CD4-positive, alpha-beta T cell (primary cell): ENCODE measurements at places on chromosomes 2 and 18.

GRCh38 chr2:27507293-27507692, 10.7 kb downstream of the GCKR start:
- DNase-seq = no peak

DNA sequence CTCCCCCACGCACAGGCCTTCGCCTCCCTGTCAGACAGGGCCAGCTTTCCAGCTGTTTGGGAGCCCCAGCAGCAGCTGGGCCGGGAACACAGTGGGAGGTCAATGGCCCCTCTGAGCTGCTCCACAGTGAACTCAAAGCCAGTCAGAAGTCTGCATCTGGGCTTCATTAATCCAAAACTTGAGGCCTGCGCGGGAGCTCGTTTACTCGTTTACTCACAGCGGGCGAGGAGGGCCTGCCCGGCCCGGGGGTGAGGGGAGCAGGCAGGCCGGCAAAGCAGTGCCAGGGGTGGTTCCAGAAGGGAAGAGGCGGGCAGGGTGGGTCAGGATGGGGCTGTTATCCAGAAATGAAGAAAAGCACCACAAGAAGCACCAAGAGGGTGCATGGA, 36.8 kb upstream of the SEMA4C start:
- no peak for DNase-seq

- no peak for DNase-seq
Measured at GRCh38 chr2:31003749-31004148, 134.5 kb downstream of the GALNT14 start.

GRCh38 chr2:241064008-241064801, 37.9 kb downstream of the MTERF4 start:
- peak; percentile 51 for DNase-seq

GRCh38 chr2:197073701-197074433, 147.4 kb upstream of the PGAP1 start:
- no peak for DNase-seq

GRCh38 chr2:1730015-1730927, 14.0 kb downstream of the PXDN start:
- DNase-seq = no peak

GRCh38 chr2:171018522-171018921, 89.5 kb downstream of the GORASP2 start:
- DNase-seq = no peak

GRCh38 chr2:80019571-80020460, 284.7 kb downstream of the LRRTM1 start:
- DNase-seq = no peak

- DNase-seq = no peak
Measured at GRCh38 chr2:45130736-45131135, 121.5 kb upstream of the SIX2 start.

GRCh38 chr2:218002143-218002844, 501 bp downstream of the TNS1 start:
- DNase-seq = no peak

GRCh38 chr2:220504938-220505503, 877.6 kb downstream of the SLC4A3 start:
- no peak for DNase-seq

DNA sequence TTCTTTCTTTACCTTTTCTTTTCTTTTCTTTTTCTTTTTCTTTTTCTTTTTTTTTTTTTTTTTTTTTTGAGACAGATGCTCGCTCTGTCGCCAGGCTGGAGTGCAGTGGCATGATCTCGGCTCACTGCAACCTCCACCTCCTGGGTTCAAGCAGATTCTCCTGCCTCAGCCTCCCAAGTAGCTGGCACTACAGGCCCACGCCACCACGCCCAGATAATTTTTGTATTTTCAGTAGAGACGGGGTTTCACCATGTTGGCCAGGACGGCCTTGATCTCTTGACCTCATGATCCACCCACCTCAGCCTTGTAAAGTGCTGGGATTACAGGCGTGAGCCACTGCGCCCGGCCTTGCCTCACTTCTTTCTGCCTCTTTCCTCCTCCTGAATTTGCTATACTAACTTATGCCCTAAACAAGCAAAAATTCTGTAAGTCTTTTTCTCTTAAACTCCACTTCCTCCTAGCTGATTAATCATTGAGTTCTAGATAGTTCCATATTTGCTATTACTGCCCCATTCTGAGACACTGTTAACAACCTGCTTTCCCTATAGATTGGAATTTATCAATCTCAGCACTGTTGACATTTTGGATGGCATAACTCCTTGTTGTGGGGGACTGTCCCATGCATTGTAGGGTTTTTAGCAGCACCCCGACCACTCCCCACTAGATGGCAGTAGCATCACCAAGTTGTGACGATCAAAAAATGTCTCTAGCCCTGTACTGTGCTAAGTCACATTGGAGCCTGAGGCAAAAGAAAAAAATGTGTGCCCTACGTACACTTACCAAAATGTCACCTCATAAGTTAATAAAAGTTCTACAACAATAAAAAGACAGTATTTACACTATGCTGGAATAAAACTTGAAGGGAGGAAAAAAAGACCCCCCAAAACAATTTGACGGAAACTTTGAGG, 16.4 kb upstream of the THADA start:
- DNase-seq = peak; percentile 52

GRCh38 chr2:101038455-101039255, 36.6 kb downstream of the RPL31 start:
- DNase-seq = no peak

- no peak for DNase-seq
Measured at GRCh38 chr2:163345795-163346573, 389.8 kb downstream of the FIGN start.

DNA sequence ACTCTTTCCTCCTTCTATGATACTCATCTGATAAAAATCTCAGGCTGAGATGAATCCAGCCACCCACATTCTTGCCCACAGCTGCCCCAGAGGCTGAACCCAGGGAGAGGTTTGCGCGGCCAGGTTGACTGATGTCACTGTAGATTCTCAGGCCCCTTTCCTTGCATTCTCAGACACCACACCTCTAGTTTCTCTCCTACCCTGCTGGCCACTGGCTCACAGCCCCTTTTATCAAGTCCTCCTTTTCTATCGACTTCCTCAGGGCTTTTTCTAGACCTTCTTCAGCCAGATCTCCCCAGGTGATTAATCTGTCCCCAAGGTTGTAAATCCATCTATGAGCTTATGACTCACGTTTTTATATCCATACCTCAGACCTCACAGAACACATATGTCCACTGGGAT, 99.8 kb downstream of the TACR1 start:
- DNase-seq = no peak

DNA sequence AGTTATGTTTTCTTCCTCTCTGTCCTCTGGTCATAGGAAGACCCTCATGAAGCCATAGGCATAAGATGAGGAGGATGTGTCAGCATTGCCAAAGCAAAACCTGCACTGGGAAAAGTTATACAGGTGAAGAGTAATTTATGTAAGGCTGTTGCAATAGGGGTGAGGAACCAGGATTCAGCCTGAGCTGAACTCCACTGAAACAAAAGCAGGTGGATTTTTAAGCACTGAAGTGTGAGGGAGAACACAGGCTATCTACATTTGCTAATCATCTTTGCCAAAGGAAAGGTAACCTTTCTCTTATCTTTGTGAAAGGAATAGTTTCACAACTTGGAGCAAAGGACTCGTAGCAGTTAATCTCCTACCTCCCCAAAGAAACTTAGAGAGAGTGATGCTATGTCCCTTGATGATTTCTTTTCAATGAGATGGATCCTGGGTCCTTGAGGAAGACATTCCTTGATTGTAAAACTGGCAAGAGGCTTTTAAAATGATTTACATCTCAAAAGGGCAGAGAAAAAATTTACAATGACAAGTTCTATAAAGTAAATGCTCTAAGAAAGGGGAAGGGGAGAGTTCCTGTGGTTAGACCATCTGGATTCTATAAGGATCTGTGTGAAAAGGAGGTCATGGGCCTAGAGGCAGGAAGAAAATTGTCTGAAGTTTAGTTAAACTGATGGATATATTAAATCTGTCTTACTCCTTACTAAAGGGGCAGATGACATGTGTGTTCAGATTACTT, 385.4 kb upstream of the CDH7 start:
- no peak for DNase-seq

GRCh38 chr2:226802573-226802972, 3.0 kb upstream of the IRS1 start:
- no peak for DNase-seq

DNA sequence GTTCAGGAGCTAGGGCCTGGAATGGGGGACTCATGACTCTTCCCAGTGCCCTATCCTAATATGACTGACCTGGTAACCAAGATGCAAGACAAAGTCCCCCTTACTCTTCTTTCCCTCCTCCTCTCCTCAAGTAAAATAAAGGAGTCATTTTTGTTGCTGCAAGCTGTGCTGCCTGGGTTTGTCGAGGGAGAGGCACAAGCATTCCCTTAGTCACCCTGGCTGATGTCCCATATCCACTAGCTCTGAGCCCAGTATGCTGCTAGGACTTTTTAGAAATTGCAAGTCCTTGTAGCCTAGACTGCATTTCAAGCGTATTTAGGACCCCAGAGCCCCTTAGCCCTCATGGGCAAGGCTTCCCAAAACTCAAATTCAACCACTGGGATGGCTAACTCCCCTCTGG, 338.5 kb upstream of the SETBP1 start:
- no peak for DNase-seq

- no peak for DNase-seq
Measured at GRCh38 chr2:105188343-105188742, 53.2 kb upstream of the GPR45 start.

GRCh38 chr18:58682429-58683069, 11.3 kb downstream of the MALT1 start:
- no peak for DNase-seq

GRCh38 chr2:186976329-186976728, 127.4 kb upstream of the ZSWIM2 start:
- no peak for DNase-seq
